ENCODE measurements at places on chromosomes 5 and 9.

DNA sequence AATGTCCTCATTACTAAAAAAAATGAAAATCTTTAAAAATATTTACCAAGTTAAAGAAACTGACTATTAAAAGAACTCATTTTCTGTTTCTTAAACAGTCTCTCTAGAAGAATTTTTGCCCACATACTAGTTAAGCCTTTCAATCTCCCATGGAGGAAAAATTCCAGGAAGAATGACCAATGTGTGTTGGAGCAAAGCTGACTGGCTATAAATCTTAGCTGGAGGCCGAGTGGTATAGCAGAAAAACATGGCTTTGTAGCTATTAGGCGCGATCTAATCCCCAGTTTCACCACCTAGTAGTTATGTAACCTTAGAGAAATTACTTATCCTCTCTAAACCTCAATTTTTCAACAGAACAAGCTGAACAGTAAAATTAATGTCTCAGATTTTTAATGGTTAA is 135.5 kb upstream of the PRLR start:
- DNase-seq: no peak

DNA sequence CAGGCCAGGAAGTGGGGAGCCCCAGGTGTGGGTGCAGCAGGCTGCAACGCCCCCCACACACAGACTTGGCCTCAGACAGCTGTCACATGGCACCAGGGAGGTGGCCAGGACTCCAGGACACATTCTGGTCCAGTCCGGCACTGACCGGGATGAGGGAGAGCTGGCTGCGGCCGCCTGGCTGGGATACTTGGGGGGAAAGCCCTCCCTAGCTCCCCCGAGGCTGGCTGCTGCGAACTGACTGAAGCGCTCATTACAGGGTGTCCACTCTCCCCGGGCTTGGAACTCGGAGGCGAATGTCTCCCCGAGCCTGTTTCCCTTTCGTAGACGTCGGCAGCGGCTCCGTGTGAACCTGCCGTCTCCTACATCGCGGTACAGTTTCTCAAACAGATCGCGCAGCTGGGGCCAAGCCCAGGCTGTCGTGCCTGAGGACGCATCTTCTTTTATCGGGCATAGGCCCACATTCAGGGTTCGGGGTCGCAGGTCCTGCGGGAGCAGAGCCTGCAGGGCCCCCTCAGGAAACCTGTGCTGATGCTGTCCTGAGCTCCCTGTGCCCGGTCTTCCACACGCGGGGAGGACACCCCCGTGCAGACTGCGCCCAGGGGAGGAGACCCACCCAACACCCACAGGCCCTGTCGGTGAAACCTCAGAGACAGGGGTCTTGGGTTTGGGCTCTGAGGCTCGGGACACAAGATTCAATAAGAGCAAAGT is 19.8 kb downstream of the NACC2 start:
- no peak for DNase-seq

DNA sequence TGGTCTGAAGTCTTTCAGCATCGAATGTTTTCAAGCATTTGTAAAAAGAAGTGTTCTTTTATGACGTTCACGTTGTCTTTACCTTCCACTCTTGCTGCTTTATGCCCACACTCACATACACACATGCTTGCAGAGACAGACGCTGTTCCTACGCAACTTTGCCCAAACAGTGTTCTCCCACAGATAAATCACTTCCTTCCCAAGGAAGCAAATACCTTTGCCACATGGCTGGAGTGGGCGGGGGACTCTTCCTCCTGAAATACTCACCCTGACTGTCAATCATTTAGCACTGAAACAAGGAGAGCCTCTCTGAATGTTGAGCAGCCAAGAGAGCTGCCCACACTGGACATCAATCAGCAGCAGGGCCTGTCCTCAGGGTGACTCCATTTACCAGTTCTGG is 22.4 kb upstream of the ASTN2 start:
- DNase-seq: no peak

DNA sequence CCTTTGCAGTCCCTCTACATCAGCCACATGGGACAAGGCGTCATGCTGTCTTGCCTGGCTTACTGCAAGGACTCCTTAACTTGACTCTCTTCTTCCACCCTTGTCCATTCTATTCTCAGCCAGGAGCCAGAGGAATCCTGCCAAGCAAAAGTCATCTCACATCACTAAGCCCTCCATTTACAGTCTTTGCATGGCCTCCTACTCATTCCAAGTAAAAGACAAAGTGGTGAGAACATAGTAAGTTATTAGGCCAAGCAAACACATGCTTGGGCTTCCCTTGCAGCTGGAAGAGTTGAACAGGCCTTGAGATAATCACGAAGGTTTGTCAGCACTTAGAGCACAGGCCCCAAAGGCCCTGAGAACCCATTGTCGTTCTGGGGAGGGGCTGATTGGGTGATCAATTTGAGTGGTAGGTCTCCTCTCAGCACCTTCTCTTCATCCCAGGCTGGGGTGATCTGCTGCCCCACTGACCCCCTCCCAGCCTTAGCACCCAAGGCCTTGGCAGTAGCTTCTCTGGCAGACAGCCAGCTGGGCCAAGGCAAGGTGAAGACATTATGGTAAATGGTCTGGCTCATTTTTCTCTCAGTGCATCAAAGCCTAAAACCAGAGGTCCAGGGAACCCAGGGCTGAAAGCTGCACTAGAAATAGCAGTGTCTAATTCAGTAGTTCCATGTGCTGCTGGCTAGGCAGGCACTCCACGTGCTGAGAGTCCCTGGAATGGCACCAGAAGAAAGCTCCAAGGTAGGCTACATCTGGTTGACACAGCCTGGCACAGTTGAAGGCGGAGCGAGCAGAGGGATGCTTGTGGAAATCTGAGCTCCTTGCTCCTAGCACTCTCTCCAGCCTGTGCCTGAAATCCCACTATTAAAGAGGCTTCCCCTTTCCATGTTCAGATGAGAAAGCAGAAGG is 121.4 kb downstream of the ASTN2 start:
- no peak for DNase-seq

DNA sequence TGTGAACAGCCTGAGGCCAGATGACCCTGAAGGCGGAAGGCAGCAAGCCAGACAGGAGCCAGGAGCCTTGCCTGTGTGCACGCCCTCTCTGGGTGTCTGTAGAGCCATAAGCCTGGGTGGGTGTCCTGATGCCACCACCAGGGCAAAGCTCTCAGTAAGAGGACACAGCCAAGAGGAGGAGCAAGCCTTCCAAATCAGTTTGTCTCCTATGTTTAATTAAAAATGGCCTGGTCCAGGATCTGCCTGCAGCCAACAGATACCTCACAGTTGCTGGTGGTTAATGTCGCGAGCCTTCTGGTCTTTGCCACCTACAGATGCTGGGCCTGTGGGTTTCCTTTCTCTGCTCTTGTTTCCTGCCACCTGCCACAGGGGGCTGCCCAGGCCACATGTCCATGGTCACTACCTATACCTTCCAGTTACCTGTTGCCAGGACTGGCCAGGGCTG is 56.9 kb downstream of the SYK start:
- no peak for DNase-seq

DNA sequence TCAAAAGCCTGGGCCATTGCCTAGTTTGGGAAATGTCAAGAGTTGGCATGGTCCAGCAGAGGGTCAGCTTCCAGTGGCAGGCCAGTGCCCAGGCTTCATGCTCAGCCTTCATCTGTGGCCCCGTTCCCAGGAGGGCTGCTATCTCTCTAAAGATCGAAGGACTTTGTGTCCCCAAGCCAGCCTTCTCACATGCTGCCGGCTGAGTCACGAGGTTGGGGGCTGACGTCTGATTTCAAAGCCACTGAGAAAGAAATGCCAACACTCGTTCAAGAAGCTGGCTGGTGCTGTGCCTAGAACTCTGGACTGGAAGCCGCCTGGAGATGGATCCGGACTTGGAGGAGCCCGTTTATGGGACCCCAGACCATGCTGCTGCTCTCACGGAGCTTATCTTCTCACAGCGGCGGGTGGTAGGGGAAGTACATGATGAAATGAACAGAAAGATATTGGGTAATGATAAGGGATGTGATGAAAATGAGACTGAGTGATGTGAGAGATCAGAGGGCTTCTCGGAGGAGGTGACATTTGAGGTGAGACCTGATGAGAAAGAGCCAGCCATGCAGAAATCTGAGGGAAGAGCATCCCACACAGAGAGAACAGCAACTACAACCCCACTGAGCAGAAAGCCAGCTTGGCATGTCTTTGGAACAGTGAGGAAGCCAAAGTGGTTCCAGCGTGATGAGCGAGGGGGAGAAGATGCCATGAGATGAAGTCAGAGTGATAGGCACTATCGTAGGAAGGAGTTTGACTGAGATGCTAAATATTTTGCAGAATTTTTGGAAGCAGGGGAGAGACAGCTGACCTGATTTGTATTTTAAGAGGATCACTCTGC is 54.9 kb upstream of the BOD1 start:
- no peak for DNase-seq

DNA sequence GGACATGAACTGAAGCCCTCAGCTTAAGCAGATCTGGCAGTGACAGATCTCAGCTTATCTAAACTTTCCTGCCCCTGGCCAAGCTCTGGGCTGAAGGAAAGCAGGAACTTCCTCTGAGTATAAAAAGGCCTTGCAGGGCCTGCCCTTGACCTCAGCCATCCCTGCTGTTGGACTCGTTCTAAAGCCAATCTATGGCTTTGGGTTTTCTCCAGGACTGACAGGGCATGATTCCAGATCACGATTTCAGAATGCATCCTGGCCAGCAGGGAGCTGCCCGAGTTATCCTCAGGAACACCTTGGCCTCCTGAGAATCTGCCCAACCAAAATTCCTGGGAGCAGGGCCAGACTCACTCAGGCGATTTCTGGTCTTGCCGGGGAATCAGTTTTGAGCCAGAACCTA is 502.7 kb downstream of the TLE4 start:
- no peak for DNase-seq

DNA sequence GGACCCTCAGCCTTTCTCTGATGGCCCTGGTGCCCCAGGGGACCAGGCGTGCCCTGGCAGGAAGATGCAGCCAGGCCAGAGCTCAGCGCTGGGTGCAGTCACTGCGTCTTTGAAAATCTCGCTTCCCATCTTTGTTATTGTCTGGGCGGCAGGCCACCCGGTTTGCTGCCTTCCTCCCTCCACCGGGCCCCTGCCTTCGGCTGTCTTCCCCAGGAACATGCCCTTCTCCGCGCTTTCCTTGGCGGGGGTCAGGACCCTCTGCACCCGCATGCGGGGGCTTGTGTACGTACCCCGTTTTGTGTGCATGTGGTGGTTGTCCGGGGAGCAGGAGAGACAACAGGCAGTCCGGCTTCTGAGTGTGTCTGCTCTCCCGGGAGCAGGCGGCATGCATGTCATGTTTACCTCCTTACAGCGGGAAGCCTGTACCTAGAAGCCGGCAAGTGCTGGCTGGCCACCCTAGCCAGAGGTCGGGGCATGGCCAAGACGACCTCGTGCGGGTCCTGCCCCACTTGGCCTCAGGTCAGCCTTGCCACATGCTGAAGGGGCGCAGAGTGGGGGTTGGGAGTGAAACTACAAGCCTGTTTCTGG is 49.5 kb downstream of the DAB2IP start:
- DNase-seq: no peak

DNA sequence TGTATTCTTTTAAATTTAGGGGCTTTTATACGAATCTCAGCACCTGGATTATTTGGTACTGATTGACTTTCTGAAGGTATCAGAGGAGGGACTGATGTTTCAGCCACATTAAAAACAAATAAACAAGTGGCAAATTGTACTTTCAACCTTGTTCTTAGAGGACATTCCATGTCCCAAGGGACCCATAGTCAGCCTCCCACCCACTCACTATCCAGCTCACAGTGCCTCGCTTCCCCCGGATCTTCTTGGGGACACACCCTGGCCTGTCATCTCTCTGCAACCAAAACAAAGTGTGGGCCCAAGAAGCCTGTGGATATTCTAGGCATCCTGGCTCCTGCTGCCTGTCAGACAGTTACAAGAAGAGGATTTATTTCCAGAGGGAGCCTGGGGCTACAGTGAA is 8.8 kb upstream of the BOD1 start:
- no peak for DNase-seq

Data from foreskin melanocyte (primary cell).